Epithelial cell of proximal tubule (primary cell): ENCODE measurements at places on chromosomes 12 and 14.

DNA sequence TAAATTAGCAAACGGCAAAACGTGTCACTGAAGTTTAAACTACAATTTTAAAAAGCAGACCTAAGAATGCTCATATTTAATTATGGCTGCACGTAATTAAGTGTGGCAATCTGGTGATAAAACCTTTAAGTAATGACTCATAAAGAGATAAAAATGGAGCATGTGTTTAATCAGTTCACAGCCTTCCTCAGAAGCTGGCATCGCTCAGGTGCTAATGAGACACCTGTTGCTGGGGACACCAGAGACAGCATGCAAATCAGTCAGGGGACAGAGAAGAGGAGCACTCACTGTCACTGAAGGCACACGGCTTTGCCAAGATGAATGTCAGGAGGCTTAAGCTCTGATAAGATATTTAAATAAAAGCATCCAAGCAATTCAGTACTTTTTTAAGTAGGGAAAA lies 840.3 kb downstream of the GALC start:
- no peak for DNase-seq

GRCh38 chr14:95686935-95687334 lies 709 bp downstream of the TCL1B start:
- no peak for DNase-seq

GRCh38 chr12:99745121-99745520 lies 97.6 kb downstream of the GARIN6 start:
- no peak for DNase-seq

DNA sequence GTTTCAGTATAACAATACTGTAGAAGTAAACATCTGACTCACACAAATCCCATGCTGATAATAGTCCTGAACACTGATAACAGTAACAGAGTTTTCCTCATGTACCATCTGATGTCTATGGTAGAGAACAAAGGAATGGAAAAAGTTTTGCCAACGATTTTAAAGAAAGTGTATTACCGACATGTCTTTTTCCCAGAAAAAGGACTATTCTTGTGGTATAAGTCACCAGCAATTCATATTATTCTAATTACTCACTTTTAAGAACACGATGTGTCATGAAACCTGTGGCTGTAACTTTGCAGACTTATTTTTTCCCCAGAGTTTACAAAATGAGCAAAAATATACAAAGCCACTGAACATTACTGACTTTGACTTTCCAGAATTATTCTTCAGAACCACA lies 40.1 kb upstream of the DCN start:
- DNase-seq = no peak

- DNase-seq = no peak
Observed at GRCh38 chr14:63638493-63638892, 3.2 kb downstream of the WDR89 start.
